CD4-positive, alpha-beta T cell treated with Interleukin-1 beta for 1 hour (primary cell): ENCODE measurements at places on chromosomes 7 and 10.

DNA sequence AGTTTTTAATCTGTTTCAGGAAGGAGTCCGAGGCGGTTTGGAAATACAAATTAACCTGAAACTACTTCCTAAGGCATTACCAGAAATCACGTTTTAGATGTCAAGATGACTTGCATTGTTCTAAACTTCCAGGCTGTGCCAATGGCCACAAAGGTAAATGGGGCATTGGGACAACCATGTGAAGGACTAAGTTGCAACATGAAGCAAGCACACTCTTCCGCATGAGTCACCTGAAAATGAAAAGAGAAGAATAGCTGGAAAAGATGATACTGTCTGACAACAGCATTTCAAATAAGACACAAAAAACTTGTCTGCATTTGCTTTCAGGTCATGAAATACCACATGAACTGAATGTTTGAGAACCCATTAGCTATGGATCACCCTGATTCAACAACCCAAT lies 262.1 kb downstream of the AHR start:
- no peak for DNase-seq

GRCh38 chr10:3473271-3473670 lies 300.7 kb upstream of the PITRM1 start:
- no peak for DNase-seq

DNA sequence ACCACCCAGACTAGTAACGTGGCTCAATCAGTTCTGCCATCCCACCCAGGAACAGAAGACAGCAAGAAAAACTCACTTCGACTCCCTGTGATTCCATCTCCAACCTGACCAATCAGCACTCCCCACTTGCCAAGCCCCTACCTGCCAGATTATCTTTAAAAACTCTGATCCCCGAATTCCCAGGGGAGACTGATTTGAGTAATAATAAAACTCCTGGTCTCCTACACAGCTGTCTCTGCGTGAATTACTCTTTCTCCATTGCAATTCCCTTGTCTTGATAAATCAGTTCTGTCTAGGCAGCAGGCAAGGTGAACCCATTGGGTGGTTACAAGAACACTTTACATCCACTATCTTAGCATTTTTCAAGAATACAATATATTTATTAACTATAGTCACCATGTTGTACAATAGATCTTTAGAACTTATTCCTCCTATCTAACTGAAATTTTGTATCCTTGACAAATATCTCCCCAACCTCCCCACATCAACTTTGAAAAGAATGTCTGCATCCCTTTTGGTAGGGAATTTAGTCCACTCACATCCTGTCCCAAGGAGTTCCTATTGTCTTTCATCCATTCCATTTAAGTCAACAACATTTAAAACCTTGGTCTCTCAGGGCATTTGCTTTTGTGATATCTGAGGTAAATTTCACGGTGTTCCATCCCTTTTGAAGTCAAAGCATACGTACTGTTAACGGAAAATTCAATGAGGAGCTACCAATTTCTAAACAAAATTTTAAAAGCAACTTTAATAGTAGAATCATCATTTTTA lies 163.7 kb downstream of the MACC1 start:
- DNase-seq, result no peak

DNA sequence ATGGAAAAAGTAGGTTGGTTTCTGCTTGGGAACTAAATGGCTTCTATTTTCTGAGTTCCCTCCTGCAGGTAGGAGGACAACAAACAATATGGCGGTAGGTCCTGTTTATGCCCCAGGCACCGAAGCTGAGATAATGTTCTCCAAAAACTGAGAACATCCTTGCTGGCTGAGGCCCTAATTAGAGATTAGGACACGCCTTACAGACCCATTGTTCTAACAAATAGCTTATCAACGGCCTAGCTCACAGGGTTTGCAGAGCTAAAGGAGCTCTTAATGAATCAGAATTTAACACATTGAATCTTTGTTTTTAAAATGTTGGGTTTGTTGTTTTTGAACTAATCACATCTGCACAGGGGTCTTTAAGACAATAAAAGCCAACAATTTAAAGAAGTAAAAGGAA lies 37.0 kb downstream of the HTR5A start:
- no peak for DNase-seq

- no peak for DNase-seq
These were observed 189.5 kb downstream of the TRIL start for GRCh38 chr7:28768577-28769147.

- DNase-seq, result no peak
These were observed 455.9 kb downstream of the PAXIP1 start for GRCh38 chr7:154546946-154547587.

GRCh38 chr7:47232751-47233412 lies 349.0 kb downstream of the TNS3 start:
- no peak for DNase-seq

DNA sequence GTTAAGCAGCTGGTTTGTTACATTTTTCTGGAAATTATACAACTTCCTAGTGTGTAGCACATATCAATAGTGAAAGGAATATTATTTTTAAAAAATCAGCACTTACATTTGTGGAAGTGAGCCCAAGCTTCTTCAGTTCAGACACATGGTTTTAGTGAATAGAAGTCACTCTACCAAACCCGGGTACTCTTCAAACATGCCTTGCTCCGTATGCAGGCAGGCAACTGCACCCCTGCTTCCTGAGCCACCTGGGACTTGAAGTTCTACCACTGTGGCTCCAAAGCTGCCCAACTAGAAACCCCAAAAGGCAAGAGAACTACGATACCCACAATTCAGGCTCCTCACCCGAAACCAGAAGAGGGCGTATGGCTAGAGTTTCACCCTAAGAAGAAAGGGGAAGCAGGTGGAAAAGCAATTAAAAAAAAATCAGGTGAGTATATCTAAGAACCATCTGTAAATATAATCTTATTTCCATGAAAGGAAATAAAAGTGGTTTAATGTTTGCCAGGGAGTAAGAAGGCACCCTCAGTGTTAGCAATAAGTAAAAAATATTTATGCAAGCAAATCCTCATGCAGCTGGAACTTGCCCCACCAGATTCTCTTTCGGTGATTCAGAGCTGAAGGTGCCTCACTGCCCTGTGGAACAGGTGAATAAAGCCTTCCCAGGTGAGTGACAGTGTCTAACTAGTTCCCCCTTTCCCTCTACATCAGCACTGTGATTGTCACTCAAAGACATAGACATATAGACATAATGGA lies at the start of gene MACC1:
MACC1 (minus strand) TSS at position 192 of the 756 bp plus-strand sequence. CDS start 55,522 bp downstream, outside the sequence.
- DNase-seq, result peak; percentile 80

GRCh38 chr10:8171008-8171407 lies 116.5 kb downstream of the GATA3 start:
- DNase-seq, result no peak

- no peak for DNase-seq
These were observed 11.7 kb upstream of the SLF2 start for GRCh38 chr10:100901051-100901450.

DNA sequence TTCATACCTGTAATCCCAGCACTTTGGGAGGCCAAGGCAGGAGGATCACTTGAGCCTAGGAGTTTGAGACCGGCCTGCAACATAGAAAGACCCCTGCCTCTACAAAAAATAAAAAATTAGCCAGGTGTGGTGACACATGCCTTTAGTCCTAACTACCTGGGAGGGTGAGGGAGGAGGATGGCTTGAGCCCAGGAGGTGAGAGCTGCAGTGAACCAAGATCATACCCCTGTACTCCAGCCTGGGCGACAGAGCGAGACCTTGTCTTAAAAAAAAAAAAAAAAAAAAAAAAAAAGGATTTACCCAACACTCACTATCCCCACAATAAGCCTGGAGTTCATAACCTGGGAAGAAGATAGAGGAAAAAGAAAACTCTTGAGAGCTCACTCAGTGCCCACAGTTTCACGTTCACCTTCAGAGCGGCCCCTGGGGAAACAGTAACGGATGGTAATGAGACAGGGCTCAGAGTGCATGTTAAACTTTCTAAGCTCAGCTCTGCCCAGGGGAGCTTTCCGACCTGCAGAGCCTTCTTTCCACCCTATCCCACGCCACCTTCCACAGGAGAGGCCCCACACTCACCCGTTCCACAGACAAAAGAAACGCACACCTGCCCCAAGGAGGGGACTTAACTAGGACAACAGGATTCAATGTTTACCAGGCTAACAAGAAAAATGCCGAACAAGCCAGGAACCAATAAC lies 259.8 kb upstream of the KLF14 start:
- DNase-seq, result no peak

DNA sequence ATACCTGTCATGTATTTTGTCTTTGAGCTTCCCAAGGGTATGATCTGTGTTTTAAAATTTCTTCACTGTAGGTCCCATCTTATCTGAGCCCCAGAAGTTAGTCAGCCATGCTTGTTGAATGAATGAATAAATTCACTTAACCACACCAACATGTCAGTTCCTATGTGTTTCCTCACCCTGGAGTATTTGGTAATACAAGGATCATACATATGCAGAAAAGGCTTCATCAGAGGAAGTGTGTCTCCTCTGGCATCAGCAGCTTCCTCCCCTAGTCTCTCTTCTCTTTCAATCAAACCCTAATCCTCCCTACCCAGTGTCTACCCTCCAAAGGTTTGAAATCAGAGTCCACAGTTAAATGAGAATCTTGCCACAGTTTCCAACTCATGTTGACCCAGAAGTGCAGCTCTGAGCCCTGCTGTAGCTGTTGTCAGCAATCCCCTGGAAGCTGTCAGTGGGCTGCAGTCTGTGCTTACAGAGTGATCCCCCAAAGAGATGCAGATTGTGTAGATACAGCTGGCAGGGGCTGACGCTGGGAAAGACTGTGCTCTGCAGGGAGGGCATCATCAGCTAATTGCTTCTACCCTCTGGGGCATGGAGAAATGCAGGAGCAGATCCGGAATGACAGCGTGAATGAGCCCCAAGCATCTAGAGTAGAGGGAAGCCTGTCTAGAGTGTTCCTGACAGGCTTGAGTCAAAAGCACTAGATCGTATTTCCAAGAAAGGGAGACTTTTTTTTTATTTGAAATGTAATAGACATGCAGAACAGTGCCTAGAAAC lies 105.0 kb upstream of the WDR11 start:
- no peak for DNase-seq

DNA sequence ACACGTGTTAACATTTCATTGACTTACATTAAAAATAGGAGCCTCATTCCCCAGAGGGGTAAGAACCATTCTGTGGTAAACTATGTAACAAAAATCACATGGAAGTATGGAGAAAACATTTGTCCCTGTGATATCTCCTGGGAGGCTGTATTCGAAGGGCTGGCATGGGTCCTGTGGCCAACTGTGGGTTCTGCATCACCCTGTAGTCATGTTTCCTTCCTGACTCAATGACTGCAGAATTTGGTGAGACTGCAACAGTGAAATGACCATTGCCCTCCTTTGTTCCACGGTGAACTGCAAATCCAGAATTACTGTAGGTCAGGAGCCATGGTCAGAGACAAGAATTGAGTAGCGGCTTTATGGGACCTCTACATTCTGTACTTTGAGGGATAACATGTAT lies 3.6 kb upstream of the ZEB1 start:
- no peak for DNase-seq

GRCh38 chr10:6516281-6516928 lies 63.7 kb downstream of the PRKCQ start:
- no peak for DNase-seq

DNA sequence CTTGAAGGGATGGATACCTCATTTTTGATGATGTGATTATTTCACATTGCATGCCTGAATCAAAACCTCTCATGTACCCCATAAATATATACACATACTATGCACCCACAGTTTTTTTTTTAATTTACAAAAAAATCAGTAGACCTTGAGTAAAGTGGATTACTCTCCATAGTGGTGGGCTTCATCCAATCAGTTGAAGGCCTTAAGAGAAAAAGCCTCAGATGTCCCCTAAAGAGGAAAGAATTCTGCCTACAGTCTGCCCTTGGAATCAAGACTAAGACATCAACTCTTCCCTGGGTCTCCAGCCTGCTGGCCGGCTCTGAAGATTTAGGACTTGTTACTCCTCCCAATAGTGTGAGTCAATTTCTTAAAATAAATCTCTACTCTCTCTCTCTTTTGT lies 1.1 kb downstream of the AZGP1 start:
- no peak for DNase-seq

DNA sequence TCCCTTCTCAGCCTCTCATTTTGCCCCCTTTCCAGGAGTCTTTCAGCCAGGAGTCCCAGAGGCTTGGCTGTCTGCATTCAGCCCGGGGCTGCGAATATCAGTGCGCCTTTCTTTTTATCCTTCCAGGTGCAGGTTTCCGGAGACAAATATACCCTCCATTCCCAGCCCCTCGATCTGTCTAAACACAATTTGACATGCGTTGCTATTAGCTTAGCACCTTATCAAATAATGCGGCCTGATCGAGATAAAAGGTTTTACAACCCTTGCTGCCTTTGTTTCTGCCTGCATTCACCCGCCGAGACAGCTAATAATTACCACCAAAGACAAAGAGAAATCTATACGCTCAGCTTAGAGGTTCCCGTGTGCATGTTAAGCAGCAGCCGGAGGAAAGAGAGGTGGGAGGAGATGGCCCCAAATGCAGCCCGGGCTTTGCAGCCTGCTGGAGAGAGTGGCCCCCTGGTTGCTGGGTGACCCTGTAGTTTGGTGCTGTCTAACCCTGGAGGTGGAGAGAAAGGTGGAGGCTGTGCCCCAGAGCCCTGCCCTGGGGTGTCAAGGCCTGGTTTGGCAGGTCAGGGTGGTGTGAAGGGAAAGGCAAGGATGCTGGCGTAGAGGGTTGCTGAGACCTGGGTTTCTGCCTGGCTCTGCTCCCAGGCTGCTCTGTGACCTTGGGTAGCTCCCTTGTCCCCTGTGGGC lies 185.3 kb downstream of the RPS24 start:
- DNase-seq, result no peak

GRCh38 chr10:61283481-61284221 lies 169.5 kb downstream of the TMEM26 start:
- no peak for DNase-seq

DNA sequence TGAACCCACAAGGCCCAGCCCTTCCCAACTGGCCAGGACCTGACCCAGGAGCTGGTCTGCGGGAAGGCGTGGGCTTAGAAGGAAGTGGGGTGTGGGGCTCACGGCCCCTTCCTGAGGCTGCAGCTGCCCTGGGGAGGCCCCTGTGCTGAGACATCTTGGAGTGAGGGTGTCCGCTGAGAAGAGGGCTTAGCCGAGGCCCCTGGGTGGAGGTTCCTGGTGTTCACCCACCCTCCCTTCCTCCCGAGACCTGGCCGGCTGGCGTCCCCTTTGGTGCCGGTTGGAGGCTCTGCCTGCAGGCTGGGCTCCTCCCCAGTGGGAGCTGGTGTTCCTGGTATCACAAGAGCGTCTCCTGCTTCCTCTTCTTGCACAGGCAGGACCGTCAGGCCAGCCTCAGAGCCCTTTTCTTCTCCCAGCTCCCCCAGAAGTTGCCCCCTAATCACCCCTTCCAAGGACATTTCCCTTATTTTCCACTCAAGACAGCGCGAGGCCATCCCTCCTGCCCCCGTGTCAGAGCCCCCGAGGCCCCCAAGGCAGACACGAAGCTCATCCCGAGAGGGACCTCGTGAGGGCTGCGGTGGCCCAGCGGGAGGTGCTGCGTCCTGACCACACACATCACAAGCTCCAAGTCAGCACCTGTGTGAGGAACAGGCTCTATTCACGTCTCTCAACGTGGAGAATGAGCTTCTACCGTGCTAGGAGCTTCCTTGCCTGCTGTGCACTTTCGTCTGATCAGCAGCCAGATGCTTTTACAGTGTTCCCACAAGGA lies 25.1 kb upstream of the FAM20C start:
- no peak for DNase-seq

- no peak for DNase-seq
These were observed 168.6 kb upstream of the ETV1 start for GRCh38 chr7:14158111-14158510.
